ENCODE measurements at places on chromosomes 2 and 18. TPM values are rescaled to one million over a fixed set of nuclear protein-coding genes. Genes with fewer than 3 reads are reported as not detected.

- DNase-seq: no peak
These were observed 602.9 kb upstream of the RAB6C start for GRCh38 chr2:129376426-129377077.

DNA sequence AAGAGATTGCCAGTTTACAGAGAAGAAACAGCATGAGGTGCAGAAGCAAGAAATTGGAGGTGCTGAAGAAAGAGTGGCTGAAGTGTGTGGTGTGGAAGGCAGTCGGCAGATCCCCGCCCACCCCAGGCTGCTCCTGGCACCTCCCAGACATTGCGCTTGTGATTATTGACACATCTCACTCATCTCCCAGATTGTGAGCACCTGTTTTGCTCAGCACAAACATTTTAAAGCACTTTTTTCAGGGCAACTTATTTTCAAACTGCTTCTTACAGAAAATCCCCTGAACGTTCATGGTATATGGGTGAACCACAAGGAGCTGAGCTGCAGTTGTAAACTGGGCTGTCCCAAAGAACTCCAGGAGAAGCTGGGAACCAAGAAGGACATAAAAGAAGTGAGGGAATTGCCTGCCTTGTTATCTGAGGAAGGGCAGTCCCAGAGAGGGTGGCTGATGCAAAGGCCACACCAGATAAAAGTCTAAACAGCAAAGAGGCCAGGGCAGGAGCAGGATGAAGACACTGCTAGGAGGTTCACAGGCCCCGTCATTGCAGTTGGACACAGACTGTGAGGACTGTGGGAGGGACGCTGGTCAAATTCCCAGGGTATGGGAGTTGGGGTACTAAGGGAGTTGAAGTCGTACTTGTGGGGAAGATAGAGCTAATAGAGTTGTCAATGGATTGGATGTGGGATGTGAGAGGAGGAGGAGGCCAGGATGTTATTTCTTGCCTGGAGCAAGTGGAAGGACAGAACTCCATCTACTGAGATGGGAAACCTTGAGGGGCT is 65.1 kb downstream of the INPP4A start:
- no peak for DNase-seq

The RGPD3 gene
- 0.21 TPM for total RNA-seq

The EDAR gene
- total RNA-seq: 0.12 TPM

DNA sequence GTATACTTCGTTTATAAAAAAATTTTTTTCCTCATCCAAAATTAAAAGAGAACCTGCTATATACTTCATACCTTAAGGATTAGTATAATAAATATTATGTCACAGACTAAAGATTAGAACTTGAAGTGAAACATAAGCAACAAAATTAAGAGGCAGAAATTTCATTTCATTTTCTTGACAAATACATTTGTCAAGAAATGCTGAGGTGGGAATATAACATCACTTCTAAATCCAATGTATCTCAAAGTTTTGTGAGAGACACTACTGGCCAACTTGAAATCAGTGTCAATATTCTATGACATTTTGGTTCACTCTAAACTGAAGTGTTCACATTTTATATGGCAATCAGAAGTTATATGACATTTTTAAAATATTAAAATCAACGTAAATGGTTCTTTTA is 43.8 kb downstream of the SCRN3 start:
- no peak for DNase-seq

The TGFA gene
- 8.2 TPM for total RNA-seq

The BOLL gene
- total RNA-seq: not detected

DNA sequence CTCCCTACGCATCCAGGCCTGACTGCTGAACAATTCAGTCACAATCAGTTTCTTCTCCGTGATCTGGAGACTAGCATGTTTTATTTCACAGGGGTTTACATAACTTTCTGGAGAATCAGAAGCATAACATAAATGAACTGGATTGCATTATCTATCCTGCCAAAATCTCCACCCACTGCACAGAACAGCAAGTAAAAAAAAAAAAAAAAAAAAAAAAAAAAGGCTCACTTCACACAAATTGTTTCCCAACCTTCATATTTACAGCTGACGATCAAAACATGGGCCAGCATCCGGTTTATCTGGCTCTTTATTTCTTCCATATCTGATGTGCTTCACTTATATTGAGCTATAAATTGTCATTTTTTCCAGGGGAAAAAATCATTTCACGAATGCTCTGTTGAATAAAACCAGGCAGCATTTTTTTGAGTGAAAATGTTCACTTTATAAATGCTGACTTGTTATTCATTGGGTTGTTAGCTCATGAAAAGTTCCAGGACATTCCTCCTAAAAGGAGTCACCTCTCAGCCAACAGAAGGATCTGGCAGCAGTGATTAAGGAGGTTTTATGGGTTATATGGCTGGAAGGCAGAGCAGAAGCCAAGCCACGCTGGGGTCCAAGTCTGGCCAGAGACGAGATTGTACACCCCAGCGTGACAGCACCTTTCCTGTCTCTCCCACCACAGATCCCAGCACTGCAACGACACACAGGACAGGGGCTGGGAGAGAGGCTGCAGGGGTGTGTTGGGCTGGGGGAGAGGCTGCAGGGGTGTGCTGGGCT is 51.2 kb upstream of the GLI2 start:
- DNase-seq: no peak
